ENCODE measurements at places on chromosomes 12 and 14. TPM values are rescaled to one million over a fixed set of nuclear protein-coding genes. Genes with fewer than 3 reads are reported as not detected.

The DNAH10 gene
- 0.88 TPM for total RNA-seq

GRCh38 chr12:125983784-125984500 is 918.7 kb downstream of the AACS start:
- H3K36me3 ChIP-seq: no peaks in the 10 kb centered on the region
- H3K27me3 ChIP-seq: no peaks in the 10 kb centered on the region
- no peaks in the 10 kb centered on the region for H3K4me1 ChIP-seq
- H3K4me3 ChIP-seq: peak overlapping the region; percentile 18
- H3K27ac ChIP-seq: no peak overlapping the region
- no peak for DNase-seq

GRCh38 chr14:77730976-77731497 is 23.1 kb downstream of the SLIRP start:
- no peaks in the 10 kb centered on the region for H3K4me1 ChIP-seq
- no peaks in the 10 kb centered on the region for H3K36me3 ChIP-seq
- no peak for DNase-seq
- H3K27ac ChIP-seq: no peak overlapping the region
- no peaks in the 10 kb centered on the region for H3K27me3 ChIP-seq

The MIPOL1 gene
- total RNA-seq: 52.1 TPM

The CLEC2A gene
- not detected for total RNA-seq

GRCh38 chr12:76670776-76671175 is 93.1 kb upstream of the ZDHHC17 start:
- no peaks in the 10 kb centered on the region for H3K4me1 ChIP-seq
- H3K4me3 ChIP-seq: no peak overlapping the region
- no peaks in the 10 kb centered on the region for H3K27me3 ChIP-seq
- no peak overlapping the region for H3K27ac ChIP-seq

- H3K27ac ChIP-seq: peak overlapping the region; percentile 83
- H3K36me3 ChIP-seq: no peaks in the 10 kb centered on the region
- H3K4me1 ChIP-seq: peaks cover 4% of the 10 kb centered on the region
- H3K4me3 ChIP-seq: peak overlapping the region; percentile 87
These were observed 607 bp downstream of the OS9 start for GRCh38 chr12:57694459-57695019.

DNA sequence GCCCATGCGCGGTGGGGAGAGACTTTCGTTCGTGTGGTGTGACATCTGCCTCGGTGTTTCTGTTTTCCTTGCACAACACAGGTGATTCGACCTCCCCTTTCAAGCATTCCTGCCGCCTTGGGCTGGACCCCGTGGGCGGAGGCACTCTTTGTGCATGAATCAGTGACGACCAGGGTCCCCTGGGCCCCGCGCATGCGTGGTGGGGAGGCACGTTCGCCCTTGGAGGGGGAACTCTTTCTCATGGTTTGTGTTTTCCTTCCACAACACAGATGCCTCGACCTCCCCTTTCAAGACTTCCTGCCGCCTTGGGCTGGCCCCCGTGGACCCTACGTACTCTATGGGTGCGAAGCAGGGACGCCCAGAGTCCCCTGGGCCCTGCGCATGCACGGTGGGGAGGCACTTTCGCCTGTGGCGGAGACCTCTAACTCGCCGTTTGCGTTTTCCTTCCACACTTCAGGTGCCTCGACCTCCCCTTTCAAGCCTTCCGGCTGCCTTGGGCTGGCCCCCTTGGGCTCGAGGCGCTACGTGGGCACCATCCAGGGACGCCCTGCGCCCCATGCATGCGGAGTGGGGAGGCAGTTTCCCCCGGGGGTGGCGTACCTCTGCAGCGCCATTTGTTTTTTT is 340.9 kb downstream of the ALG10 start:
- H3K27ac ChIP-seq: no peak overlapping the region
- no peak for DNase-seq
- H3K27me3 ChIP-seq: no peaks in the 10 kb centered on the region
- no peaks in the 10 kb centered on the region for H3K4me1 ChIP-seq
- no peaks in the 10 kb centered on the region for H3K36me3 ChIP-seq

DNA sequence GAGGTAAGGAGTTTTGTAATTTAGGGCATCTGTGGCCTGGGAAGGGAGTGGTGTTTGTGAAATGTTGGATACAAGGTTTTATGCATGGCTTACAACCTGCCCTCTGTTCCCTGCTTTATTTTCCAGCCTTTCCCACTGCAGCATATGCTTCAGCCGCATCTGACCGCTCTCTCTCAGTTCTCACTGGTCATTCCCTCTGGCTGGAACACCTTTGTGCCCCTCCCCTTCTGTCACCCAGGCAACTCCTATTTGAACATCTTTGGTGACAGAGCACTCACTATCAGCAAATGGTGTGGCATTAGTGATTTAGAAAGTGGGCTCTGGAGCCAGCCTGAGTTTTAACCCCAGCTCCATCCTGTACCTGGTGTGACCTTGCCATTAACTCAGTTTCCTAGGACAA is 47.5 kb upstream of the SMCO2 start:
- H3K36me3 ChIP-seq: no peaks in the 10 kb centered on the region
- no peak overlapping the region for H3K27ac ChIP-seq
- no peaks in the 10 kb centered on the region for H3K4me1 ChIP-seq
- H3K4me3 ChIP-seq: no peak overlapping the region
- no peaks in the 10 kb centered on the region for H3K27me3 ChIP-seq
- DNase-seq: no peak

The KRT8 gene
- total RNA-seq: 46.2 TPM

DNA sequence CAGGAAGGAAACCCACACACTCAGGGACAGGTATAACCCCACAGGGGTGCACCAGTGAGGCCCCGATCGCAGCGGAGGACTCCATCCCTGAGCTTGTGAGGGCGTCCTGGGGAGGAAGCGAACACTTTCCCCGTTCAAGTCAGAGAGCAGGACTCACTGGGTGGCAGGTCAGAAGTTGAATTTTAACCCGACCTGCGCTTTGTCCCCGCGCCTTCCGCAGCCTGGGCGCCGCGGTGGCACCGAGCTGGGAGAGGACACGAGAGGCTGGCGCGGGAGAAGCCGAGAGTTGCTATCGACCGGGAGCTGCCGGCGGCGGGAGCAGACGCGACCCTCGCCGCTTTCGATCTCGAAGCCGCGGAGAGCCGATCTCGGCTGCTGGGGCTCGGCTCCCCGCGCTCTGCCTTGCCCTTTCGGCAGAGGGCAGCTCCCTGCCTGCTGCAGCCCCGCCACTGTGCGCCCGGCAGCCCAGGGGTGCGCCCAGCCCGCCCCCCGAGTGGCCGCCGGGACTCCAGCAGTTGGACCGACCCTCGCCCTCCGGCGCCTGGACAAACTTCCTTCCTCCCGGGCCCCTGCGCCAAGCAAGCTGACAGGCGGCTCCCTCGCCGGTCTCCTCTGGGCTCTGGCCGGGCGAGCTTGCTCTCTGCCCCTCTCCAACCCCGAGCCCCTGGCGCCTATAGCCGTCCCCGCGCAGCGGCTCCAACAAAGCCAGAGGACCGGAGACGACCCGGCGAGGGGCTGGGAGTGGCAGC is 918 bp downstream of the LIN7A start:
- no peaks in the 10 kb centered on the region for H3K27me3 ChIP-seq
- DNase-seq: peak; percentile 52
- H3K4me1 ChIP-seq: no peaks in the 10 kb centered on the region
- H3K4me3 ChIP-seq: peak overlapping the region; percentile 77
- no peaks in the 10 kb centered on the region for H3K36me3 ChIP-seq
- H3K27ac ChIP-seq: peak overlapping the region; percentile 96

- no peak for DNase-seq
- H3K27ac ChIP-seq: no peak overlapping the region
- H3K27me3 ChIP-seq: no peaks in the 10 kb centered on the region
- no peaks in the 10 kb centered on the region for H3K4me1 ChIP-seq
- no peaks in the 10 kb centered on the region for H3K36me3 ChIP-seq
- no peak overlapping the region for H3K4me3 ChIP-seq
These were observed 31.8 kb downstream of the MAX start for GRCh38 chr14:65070471-65070976.

- H3K27me3 ChIP-seq: no peaks in the 10 kb centered on the region
- peaks cover 2% of the 10 kb centered on the region for H3K4me1 ChIP-seq
- H3K4me3 ChIP-seq: no peak overlapping the region
- H3K27ac ChIP-seq: no peak overlapping the region
These were observed 22.9 kb upstream of the LTBP2 start for GRCh38 chr14:74634964-74635363.

- H3K4me3 ChIP-seq: no peak overlapping the region
- DNase-seq: no peak
- H3K4me1 ChIP-seq: no peaks in the 10 kb centered on the region
- H3K27ac ChIP-seq: no peak overlapping the region
- H3K36me3 ChIP-seq: no peaks in the 10 kb centered on the region
- no peaks in the 10 kb centered on the region for H3K27me3 ChIP-seq
These were observed 16.4 kb downstream of the PCBP2 start for GRCh38 chr12:53468282-53468681.

The HOXC11 gene
- total RNA-seq: not detected

- no peaks in the 10 kb centered on the region for H3K36me3 ChIP-seq
- H3K4me3 ChIP-seq: no peak overlapping the region
- no peak for DNase-seq
- H3K4me1 ChIP-seq: no peaks in the 10 kb centered on the region
These were observed 870 bp upstream of the HOXC13 start for GRCh38 chr12:53937596-53938325.

The OTX2 gene
- not detected for total RNA-seq

- no peaks in the 10 kb centered on the region for H3K36me3 ChIP-seq
- H3K27ac ChIP-seq: no peak overlapping the region
- H3K4me1 ChIP-seq: no peaks in the 10 kb centered on the region
- no peak overlapping the region for H3K4me3 ChIP-seq
- no peaks in the 10 kb centered on the region for H3K27me3 ChIP-seq
These were observed 13.3 kb upstream of the MAX start for GRCh38 chr14:65115615-65116014.

DNA sequence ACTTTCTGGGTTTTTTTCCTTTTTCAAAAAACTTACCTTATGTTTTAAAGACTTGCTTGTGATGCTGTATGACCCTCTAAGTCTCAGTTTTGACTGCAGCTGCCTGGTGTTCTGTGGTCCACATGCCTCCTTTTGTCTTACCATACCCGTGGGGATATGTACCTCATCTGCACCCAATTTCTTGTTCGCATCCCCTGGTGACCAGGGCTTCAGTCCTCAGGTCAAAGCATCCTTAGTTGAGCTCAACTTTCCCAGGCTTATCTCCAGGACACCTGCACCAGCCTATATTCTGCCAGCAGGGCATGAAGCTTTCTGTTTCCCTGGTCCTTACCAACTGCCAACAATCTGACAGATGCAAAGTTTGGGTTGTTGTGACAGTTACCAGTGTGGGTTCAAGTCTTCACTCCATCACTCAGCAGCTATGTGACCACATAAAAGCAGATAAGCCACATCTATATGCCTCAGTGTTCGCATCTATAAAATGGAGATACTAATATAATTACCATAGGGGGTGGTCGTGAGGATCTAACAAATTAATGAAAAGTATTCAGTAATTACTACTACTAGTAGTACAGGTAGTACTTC is 94.0 kb downstream of the NTF3 start:
- H3K4me1 ChIP-seq: no peaks in the 10 kb centered on the region
- H3K4me3 ChIP-seq: no peak overlapping the region
- no peak overlapping the region for H3K27ac ChIP-seq
- H3K27me3 ChIP-seq: no peaks in the 10 kb centered on the region
- H3K36me3 ChIP-seq: no peaks in the 10 kb centered on the region

GRCh38 chr12:93403988-93404803 is 26.5 kb downstream of the NUDT4 start:
- no peak for DNase-seq
- no peaks in the 10 kb centered on the region for H3K36me3 ChIP-seq
- no peaks in the 10 kb centered on the region for H3K27me3 ChIP-seq
- H3K27ac ChIP-seq: no peak overlapping the region
- no peaks in the 10 kb centered on the region for H3K4me1 ChIP-seq
- no peak overlapping the region for H3K4me3 ChIP-seq

The P2RX7 gene
- 1.0 TPM for total RNA-seq

All from uterus (tissue), 4 donors.